Kidney epithelial cell (primary cell): ENCODE measurements at places on chromosomes 11 and 22.

GRCh38 chr11:110295531-110296225 is 736 bp downstream of the RDX start:
- DNase-seq = no peak

GRCh38 chr11:76424379-76424778 is 20.4 kb upstream of the EMSY start:
- DNase-seq = no peak

- no peak for DNase-seq
Observed at GRCh38 chr11:61516675-61517572, 8.4 kb downstream of the LRRC10B start.

DNA sequence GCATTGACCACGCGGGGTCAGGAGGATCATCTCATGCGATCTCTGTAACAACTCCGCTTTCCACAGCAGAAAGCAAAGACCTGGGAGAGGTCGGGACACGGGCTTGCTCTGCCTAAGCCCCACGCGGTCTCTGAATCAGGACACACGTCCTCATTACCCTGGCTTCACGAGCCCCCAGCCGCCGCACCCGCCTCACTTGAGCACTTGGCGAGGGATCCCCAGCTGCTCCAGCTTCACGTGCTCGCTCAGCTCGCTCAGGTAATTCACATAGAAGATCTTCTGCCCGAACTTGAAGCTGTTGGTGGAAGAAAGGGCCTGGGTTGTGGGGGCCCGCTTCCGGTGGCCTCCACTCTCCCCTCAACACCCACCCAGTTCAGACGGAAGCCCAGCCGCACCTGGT is 19.6 kb downstream of the ARHGAP1 start:
- DNase-seq = no peak

DNA sequence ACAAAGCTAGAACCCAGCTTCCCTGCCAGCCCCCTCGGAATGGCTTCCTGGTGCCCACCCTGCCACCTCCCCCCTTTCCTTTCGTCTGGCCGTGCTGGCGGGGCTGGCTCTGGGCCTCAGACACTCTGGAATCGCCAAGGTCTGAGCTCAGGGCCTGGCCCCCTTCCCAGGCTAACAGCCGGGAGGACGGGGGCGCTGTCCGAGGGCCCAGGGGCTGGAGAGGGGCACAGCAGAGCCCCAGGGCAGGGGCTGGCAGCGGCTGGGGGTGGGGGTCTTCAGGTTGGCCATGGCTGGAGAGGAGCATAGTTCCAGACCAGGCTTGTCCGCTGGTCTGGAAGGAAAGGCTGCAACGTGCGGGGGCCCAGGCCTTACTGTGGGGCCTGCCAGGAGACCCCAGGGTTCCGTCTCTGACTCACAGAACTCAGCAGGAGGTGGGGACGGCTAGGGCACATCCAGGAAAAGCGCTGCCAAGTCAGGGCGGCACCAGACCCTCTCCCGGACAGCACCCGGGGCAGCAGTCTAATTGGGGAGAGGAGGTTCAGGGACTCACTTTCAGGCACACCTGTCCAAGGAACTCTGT is 861 bp upstream of the LTBP3 start:
- no peak for DNase-seq

- no peak for DNase-seq
Observed at GRCh38 chr11:45457649-45458048, 171.5 kb upstream of the SYT13 start.

DNA sequence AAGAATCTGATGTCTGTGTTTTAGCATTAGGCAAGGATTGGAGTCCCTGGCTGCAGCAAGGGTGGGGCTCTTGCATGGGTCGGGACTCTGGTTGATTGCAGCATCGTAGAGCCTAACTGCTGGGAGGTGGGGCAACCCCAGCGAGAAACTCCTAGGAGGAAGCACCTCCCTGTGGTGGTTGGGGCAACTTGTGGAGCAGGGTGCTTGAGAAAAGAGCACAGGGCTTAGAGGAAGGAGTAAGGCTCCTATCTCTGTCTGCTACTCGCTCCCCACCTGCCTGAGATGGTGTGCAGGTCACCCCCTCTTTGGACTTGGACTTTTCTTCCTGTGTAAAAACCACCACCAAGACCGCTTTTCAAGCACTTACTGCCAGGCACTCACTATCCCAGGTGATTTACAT is 15.6 kb downstream of the SREBF2 start:
- no peak for DNase-seq

- peak; percentile 7 for DNase-seq
Observed at GRCh38 chr22:44870021-44870420, 117.6 kb downstream of the ARHGAP8 start.

DNA sequence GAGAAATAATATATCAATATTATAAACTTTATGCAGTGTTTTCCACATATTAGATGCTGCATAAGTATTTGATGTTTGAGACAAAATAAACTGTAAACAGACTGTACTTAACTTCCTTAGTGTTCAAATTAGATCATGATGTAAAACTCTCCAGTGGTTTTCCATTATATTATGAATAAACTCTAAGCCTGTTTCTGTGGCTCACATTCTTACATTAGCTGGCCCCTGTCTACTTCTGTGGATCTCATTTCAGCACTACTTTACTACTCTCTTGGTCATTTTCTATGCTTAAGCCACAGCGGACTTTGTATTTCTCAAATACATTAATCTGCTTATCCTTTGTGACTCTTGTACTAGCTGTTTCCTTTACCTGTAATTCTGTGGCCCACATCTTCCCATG is 55.6 kb downstream of the ARHGEF12 start:
- no peak for DNase-seq

- no peak for DNase-seq
Observed at GRCh38 chr11:116173506-116173905, 599.3 kb downstream of the BUD13 start.
